Renal pelvis (tissue), 12 donors: ENCODE measurements at places on chromosomes 3 and 15. TPM values are rescaled to one million over a fixed set of nuclear protein-coding genes. Genes with fewer than 3 reads are reported as not detected.

BTLA gene
- polyA plus RNA-seq = 0.53 TPM

MYNN gene
- polyA plus RNA-seq = 26.6 TPM

TP53BP1 gene
- polyA plus RNA-seq = 116 TPM

EXD1 gene
- not detected for polyA plus RNA-seq

RLBP1 gene
- not detected for polyA plus RNA-seq

- DNase-seq = no peak
Observed at GRCh38 chr3:26960382-26960781, 337.8 kb downstream of the LRRC3B start.

DNA sequence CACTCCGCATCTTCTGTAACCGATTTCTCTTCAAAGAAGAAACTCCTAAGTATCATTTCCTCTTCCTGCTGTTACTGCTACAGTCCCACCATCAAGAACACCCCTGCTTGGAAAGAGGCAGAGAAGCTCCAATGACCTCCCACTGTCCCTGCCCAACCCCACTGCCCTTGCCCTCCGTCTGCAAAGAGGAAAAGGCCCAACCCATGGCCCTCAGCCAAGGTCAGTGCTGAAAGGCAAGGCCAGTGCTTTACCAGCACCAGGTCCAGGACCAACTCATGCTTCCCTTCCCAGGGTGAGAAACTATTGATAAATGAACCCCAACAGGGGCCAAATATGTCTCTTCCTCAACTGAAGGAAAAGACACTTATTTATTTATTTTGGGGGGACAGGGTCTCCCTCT, 22.5 kb downstream of the FAM240A start:
- DNase-seq = no peak

DNA sequence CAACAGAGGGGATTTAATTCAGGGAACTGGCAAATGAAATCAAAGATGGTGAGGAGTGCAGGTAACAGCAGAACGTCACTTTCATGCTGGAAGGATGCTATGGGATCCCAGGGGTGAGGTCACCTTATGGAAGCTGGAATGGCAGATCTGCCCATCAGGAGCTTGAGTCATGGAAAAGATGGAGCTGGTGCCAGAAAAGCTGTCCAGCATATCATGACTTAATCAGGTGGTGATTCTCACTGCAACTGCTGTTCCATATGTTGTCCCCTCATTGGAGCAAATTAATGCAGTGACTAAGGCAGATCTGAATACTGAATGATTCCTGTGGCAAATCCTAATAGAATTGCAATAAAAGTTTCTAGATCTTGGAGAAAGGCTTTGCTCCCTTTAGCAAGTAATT, 38.4 kb downstream of the HHLA2 start:
- no peak for DNase-seq

- DNase-seq = no peak
Observed at GRCh38 chr3:149316437-149316836, 17.0 kb downstream of the TM4SF18 start.

DNA sequence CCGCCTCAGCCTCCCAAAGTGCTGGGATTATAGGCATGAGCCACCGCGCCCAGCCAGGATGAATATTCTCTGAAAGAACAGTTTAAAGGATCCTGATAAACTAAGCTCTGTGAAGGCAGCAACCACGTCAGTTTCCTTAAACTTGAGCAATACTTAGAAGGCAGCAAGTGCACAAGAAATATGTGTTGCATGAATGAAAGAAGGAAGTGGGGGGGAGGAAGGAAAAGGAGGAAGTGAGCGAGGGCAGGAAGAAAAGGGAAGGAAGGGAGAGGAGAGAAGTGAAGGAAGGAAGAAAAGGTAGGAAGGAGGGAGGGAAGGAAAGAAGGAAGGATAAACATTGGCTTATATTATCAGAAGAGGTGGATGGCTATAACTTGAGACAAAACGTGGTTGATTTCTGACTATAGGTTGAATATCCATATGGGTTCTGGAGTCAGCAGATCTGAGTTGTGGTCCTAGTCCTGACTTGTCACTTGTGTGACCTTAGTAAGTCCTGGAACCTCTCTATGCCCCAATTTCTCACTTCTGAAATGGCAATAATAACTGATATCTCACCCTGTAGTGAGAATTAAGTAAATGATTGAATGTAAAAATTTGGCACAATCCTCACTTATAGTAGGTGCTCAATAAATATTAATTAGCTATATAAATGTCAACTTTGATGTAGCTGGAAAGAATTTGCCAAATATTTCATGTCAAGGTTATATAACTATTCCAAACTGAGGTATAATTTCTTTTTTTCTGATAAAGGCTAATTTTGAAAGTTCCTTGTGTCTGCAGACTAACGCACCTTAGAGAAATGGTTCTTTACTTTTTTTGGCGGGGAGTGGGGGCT, 12.0 kb upstream of the SEMA4B start:
- no peak for DNase-seq

DNA sequence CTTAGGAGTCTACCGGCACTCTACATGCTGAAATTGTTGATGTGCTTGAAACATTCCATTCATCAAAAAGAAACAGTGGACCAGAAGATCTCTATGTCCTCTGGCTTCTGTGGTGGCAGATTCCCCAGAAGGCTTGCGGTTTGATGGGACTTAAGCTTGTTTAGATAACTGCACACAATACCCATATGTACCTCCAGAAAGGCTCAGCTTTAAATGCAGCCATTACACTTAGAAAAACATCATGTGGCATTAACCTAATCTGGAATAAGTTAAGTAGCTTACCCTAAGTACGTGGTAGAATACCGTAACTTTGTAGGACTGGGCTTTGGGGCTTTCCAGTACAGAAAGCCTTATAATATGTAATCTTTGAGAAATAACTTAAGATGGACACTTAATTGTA, 187.3 kb downstream of the RBMS3 start:
- DNase-seq = no peak

DNA sequence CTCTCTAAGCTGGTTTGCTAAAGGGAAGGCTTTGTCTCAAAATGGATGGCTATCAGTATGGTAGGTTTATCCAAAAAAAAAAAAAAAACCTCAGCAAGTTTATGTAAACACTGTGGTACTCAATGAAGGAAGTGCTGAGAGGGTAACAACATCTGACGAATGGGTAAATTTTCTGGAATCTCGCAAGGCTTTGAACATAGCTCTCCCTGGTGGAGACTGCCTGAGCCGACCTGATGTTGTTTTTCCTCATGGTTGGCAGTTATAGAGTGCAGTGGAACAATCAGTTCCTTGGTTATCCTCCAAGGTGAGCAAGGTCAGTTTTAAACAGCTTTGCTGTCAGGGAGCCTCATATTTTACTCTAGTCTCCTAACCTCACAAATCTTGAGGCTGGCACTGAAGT, 94.6 kb downstream of the ZPLD1 start:
- no peak for DNase-seq
